ENCODE measurements at places on chromosomes 6 and 20. TPM values are rescaled to one million over a fixed set of nuclear protein-coding genes. Genes with fewer than 3 reads are reported as not detected.
A peak's percentile ranks its signal among the peaks of the same experiment; 100 is the strongest.

PI16 gene
- total RNA-seq: 0.17 TPM

DNA sequence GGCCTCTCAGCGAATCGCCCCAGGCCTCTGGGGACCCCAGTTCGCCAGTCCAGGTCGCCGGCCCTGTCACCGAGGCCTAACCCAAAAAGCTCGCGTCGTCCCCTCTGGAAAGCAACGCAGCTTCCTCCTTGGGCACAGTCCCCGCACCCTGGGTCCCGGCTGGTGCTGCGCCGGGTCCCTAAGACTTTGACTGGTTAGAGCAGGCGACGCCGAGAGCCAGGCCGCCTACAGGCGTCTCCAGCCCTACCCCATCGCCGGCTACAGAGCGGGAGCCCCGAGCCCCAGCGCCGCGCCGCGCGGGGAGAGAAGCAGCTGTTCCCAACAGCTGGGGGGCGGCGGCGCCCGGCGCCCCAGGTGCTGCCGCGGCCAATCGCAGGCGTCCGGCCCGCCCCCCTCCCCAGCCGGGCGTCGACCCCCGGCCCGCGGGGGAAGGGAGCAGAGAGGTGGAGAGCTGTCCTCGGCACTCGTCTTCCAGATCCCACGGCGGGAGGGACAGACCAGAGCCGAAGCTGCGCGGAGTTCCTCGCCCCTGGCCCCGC is 540 bp upstream of the RBM24 start:
- H3K27me3 ChIP-seq: peaks cover 91% of the 10 kb centered on the region
- H3K4me1 ChIP-seq: peaks cover 17% of the 10 kb centered on the region
- H3K27ac ChIP-seq: no peak overlapping the region
- DNase-seq: peak; percentile 69
- H3K4me3 ChIP-seq: peak overlapping the region; percentile 80

DNA sequence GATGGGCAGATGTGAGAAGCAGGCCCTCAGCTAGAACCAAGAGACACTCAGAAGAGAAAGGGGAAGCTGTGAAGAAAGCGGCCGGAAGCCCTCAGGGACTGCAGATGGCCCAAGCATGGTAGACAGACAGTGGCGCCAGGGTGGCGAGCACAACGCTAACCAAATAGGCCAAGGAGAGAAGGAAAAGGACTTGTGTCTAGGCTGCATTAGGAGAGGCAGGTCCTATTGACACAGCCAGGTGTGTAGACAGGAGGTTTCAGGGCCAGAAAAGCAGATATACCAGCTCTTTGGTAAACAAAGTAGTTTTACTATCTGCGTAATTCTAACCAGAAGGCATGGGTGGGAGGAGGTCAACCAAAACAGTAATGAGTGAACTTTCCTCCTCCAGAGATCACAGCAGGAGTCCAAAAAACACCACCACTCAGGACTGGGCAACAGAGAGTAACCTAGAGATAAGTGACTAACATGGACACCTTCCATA is 15.8 kb upstream of the MAP7 start:
- H3K36me3 ChIP-seq: peaks cover 18% of the 10 kb centered on the region
- H3K4me3 ChIP-seq: no peak overlapping the region
- no peaks in the 10 kb centered on the region for H3K27me3 ChIP-seq
- H3K27ac ChIP-seq: no peak overlapping the region

DNA sequence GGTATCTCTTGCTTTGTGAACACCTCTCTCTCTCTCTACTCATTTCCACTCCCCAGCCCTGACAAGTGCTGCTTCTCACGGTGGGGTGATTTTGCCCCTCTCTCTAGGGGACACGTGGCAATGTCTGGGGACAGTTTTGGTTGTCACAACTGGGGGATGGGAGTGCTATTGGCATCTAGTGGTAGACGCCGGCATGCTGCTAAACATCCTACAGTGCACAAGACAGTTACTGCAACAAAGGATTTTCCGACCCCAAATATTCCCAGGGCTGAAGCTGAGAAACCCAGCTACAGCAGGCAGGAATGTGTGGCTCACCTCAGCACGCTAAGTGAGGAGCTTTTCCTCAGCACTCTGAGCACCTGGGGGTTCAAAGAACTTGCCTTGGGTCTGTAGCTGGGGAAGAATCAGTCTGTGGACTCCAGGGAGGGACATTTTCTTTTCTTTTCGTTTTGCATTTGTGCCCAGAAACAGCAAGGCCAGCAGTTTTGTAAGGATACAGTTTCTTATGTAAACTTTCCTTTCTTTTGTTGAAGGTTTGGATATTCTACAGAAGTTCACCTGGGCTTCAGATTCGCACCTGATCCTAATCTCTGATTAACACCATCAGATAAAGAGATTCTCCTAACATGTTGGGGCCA is 246.9 kb upstream of the ZFP64 start:
- no peak overlapping the region for H3K4me3 ChIP-seq
- DNase-seq: no peak
- H3K4me1 ChIP-seq: peaks cover 7% of the 10 kb centered on the region
- H3K27me3 ChIP-seq: no peaks in the 10 kb centered on the region

GRCh38 chr6:106677282-106677681 is 47.9 kb downstream of the QRSL1 start:
- no peak overlapping the region for H3K27ac ChIP-seq
- DNase-seq: no peak
- peaks cover 8% of the 10 kb centered on the region for H3K36me3 ChIP-seq
- no peaks in the 10 kb centered on the region for H3K27me3 ChIP-seq
- no peak overlapping the region for H3K4me3 ChIP-seq

GRCh38 chr6:137625808-137626207 is 131.6 kb upstream of the OLIG3 start:
- H3K27me3 ChIP-seq: no peaks in the 10 kb centered on the region
- H3K36me3 ChIP-seq: no peaks in the 10 kb centered on the region
- DNase-seq: no peak
- H3K4me3 ChIP-seq: no peak overlapping the region
- peaks cover 3% of the 10 kb centered on the region for H3K4me1 ChIP-seq

GRCh38 chr6:21707524-21708319 is 114.2 kb downstream of the SOX4 start:
- peak overlapping the region; percentile 85 for H3K27ac ChIP-seq
- H3K4me3 ChIP-seq: no peak overlapping the region
- peaks cover 17% of the 10 kb centered on the region for H3K36me3 ChIP-seq
- H3K27me3 ChIP-seq: no peaks in the 10 kb centered on the region
- H3K4me1 ChIP-seq: peaks cover 45% of the 10 kb centered on the region

All from WTC11 (cell line).